ENCODE measurements at places on chromosomes 4 and X.

DNA sequence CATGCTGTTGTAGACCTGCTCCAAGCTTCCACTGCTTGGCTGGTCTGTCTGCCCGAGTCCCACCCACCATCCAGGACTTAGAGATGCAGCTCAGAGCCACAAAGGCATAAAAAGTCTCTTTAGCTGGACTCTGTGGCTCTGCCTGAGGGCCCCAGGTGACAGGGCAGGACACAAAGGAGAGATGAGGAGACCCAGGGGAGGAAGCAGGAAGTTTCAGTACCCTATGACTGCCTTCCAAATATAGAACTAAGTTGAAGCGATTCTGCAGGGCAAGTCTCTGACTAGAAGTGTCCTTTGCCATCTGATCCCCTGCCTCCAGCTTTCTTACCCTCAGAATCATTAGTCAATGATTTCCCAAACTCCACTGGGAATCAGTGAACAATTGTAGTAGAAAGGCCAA, 11.2 kb upstream of the CXCR3 start:
- no peak for DNase-seq

DNA sequence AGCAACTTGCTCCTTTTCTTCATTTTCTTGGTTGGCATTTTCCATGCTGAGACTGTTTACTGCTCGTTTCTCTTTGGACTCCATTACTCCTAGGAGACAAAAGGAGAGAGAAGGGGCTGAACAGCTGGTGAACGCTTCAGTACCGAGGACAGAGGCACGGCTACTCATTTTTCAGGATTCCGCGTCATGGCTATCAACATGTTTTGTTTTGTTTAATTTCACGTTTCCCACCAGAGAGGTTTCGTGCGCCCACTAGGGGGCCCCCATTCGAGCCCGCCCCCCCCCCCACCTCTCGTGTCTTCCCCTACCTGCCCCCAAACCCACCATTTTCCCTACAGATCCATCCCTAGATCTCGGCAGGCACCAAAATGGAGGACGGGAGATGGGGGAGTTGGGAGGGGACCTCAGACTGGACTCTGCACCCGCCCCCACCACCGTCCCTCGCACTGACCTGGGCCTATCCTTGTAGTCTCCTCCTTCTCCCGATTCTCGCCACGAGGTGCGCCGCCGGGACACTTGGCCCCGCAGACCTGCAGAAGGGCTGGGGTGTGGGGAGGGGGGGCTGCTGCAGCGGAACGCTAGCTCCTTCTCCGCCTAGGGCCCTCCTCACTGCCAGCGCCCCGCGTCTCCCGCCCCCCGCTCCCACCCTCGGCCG, 653 bp downstream of the BEX1 start:
- DNase-seq: peak; percentile 40

GRCh38 chr4:75637176-75637575, 6.8 kb upstream of the CDKL2 start:
- no peak for DNase-seq

DNA sequence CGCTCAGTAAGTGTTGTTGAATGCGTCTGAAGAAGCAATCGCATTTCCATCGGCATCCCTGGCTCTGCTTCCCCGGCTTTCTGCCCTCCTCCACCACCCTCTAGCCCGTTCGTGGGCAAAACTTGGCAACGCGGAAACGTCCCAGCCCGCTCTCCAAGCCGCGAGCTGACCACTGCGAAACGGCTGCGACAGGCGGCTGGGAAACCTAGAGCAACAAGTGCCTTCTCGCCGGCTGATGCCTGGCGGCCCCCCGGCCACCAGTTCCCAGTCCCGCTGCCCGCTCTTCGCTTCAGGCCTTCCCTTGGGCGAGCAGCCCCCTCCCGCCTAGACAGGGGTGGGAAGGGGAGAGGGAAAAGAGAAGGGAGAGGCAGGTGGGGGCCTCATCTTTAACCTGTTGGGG, 837 bp downstream of the CITED1 start:
- DNase-seq: no peak

DNA sequence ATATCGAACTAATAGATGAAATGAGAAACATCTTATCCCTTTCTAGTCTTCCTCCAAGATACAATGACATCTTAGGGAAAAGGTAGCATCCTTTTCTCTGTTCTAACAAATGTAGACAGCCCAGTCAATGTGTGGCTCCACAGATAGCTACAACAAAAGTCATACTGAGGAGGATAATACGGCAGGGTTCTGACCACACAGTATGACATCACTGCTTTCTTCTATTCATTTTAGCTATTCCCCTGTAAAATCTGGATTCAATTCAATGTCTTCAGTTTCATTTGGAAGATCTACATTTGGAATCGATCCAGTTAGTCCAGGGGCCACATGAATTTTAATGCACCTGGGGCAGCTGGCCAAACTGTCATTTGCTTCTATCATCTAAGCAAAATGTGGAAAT, 51.4 kb downstream of the ENOX2 start:
- no peak for DNase-seq

GRCh38 chrX:65688403-65688871, 21.0 kb downstream of the MSN start:
- DNase-seq: no peak

GRCh38 chr4:189504220-189504619, 436.5 kb upstream of the FRG1 start:
- no peak for DNase-seq

- peak; percentile 7 for DNase-seq
Observed at GRCh38 chrX:50448565-50448964, 22.1 kb downstream of the DGKK start.

GRCh38 chr4:11791797-11792196, 363.1 kb upstream of the HS3ST1 start:
- no peak for DNase-seq

DNA sequence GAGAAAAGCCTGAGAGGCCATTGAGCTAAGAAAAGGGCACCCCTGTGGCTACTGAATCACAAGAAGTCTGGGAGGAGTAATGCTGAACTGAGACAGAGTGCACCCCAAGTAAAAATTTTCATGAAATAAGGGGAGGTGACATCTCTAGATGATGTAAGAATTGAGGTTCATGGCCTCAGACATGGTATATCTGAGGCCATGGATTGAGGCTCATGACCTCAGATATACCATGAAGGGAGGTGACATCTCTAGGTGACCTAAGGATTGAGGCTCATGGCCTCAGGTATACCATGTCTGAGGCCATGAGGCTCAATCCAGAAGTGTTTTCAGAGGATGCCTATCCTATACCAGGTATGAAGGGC, 560.9 kb downstream of the INPP4B start:
- DNase-seq: no peak

- DNase-seq: peak; percentile 23
Observed at GRCh38 chrX:34300871-34301270, 168.8 kb upstream of the FAM47A start.

GRCh38 chrX:46967547-46967946, 55.3 kb downstream of the JADE3 start:
- no peak for DNase-seq

GRCh38 chr4:102935716-102936115, 66.9 kb downstream of the CISD2 start:
- no peak for DNase-seq

DNA sequence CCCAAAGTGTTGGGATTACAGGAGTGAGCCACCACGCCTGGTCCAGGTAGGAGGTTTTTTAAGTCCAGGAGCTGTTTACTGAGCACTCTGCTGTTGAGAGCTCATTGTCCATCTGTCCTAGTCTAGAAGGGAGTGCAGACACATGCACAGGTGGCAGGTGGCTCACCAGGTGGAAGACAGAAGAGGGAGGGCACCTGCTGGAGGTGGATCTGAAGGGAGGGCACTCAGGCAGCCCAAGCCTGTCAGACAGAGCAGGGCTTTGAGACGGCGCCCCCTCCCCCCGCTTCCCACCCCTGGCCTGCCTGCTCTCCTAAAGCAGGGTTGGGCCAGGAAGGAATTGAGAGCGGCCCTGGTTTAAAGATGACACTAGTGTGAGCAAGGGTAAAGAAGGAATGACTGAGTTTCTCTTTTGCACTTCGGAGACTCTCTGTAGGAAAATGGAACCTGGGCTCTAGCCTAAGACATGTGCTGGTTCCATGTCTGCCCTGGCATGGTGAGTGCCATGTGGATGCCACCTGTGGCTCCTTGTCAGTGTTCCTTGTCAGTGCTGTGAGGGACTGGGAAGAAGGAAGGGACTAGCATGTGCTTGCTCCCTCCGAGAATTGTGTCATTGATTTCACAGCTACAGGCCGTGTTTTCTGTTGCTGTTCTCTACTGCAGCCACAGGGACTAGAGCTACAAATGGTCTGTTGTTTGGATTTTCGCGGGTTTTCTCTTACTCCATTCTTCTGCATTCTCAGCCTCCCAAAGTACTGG, 108.6 kb downstream of the TNIP2 start:
- DNase-seq: no peak

GRCh38 chr4:152485726-152486276, 50.1 kb downstream of the FBXW7 start:
- DNase-seq: no peak

- DNase-seq: no peak
Observed at GRCh38 chr4:139969635-139970266, 184.2 kb downstream of the MAML3 start.

DNA sequence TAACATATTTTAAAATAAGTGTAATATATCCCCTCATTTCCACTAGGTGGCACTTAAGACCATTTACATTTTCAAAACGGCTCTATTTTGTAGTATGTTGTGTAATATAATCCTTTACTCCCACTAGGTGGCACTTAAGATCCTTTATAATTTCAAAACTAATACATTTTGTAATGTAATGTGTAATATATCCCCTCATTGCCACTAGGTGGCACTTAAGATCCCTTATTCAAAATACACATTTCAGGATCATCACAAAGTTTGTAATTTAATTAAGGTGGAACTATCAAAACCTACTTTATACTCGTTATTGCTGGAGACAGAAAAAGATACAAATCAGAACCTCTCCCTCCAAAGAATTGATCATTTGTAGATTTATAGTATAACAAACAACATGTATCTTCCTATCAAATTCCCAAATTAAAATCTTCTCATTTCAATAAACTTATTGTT, 132.5 kb downstream of the ARHGAP6 start:
- peak; percentile 19 for DNase-seq

- no peak for DNase-seq
Observed at GRCh38 chr4:136203199-136203598, 1329.1 kb downstream of the PCDH18 start.

DNA sequence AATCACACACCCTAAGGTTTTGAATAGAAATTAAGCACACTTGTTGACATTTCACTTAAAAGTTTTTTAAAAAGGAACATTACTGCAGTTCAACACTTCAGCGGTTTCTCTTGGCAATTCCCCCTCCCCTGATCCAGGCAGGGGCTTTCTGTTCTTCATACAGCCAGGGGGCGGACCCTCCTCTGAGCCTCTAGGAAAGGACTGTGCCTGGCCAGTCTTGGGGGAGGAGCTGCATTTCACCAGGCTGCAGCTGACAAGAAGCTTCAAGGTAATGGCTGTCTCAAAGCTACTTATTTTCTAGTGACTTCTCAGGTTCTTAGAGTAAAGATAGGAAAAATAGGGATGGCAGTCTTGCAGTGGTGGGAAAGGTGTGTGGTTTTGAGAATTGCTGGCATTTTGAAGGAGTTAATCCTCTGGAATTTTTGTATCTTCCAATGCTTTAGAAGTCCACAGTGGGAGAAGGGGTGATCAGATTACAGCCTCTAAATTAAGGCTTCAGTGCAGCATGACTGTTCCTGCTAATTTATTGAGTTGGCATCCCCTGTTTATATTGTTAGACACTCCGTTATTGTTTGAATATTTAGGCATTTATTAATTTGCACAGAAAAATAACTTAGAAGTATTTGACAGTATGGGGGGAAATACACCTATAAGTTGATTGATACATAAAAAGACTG, 33.5 kb downstream of the PWWP3B start:
- peak; percentile 26 for DNase-seq

DNA sequence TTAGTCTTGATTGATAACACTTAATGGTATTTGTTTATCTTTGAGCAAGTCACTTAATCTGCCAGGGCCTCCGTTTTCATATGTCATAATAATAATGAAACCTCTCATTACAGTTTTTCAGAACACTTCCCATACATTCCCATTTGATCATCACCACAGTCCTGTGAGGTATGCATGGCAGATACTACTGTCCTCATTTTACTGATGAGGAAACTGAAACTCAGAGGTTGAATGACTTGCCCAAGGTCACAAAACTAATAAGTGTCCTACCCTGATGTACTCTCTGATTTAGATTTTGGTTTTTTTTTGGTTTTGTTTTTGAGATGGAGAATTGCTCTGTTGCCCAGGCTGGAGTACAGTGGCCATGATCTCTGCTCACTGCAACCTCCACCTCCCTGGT, 25.7 kb downstream of the ZFX start:
- no peak for DNase-seq

- no peak for DNase-seq
Observed at GRCh38 chr4:123526511-123526910, 129.9 kb downstream of the SPRY1 start.

DNA sequence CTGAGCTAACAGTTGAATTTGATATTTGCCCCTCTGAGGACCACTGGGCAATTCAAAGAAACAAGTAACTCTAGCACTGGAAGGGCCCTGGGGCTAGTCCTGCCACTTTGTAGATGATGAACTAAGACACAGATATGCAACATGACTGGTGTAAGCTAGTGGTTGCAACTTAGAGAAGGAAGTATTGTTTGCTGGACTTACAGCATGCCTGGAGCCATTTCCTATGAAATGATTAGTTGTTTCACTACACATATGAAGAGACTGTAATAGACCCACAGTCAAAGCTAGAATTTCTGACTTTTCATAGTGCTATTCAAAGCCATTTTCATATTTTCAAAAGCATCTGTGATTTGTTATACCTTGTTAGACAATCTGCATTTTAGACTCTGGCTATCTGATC, 96.2 kb downstream of the TSPAN7 start:
- DNase-seq: no peak

GRCh38 chrX:10254739-10255138, 98.0 kb downstream of the CLCN4 start:
- DNase-seq: no peak

DNA sequence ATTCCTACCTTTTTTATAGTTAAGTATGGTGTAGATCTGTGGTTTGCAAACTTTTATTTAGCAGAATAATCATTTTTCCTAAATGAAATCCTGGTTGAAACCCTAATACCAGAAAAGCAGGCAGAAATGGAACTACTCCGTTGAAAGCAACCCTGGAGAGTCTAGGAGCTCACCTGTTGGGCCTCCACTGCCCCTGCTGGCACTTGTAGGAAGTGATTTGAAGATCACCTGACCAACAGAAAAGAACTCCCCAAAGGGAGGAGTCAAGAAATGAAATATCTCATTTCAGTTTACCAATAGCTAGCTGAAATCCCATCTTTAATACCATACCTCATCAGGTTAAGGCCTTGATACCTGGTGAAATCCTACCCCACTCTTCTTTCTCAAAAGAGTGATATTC, 277.1 kb downstream of the KLHL13 start:
- peak; percentile 8 for DNase-seq

GRCh38 chr4:148618856-148619255, 176.6 kb upstream of the NR3C2 start:
- no peak for DNase-seq

- no peak for DNase-seq
Observed at GRCh38 chr4:3720466-3720865, 45.7 kb upstream of the ADRA2C start.
